SK-N-SH (cell line): ENCODE measurements at places on chromosomes 12 and 14. TPM values are rescaled to one million over a fixed set of nuclear protein-coding genes. Genes with fewer than 3 reads are reported as not detected.

GRIP1 gene
- 0.03 and 0.07 TPM in 2 replicates for polyA plus RNA-seq

- DNase-seq, result no peak
These were observed 55.1 kb downstream of the CMAS start for GRCh38 chr12:22100958-22101748.

- no peak for DNase-seq
These were observed 178.8 kb downstream of the SLC38A4 start for GRCh38 chr12:46647034-46647433.

PDE3A gene
- polyA plus RNA-seq, result 0.67 and 0.88 TPM in 2 replicates

- DNase-seq, result no peak
These were observed 544.1 kb downstream of the KCNH5 start for GRCh38 chr14:62501021-62501750.

- no peak for DNase-seq
These were observed 84.5 kb downstream of the GPR65 start for GRCh38 chr14:88089445-88089844.

- DNase-seq, result no peak
These were observed 452.6 kb downstream of the ZFP36L1 start for GRCh38 chr14:68340262-68340661.

GRCh38 chr12:120925740-120926563 lies 21.8 kb upstream of the SPPL3 start:
- no peak for DNase-seq

- DNase-seq, result no peak
These were observed 949 bp upstream of the KIF21A start for GRCh38 chr12:39443929-39444209.

DNA sequence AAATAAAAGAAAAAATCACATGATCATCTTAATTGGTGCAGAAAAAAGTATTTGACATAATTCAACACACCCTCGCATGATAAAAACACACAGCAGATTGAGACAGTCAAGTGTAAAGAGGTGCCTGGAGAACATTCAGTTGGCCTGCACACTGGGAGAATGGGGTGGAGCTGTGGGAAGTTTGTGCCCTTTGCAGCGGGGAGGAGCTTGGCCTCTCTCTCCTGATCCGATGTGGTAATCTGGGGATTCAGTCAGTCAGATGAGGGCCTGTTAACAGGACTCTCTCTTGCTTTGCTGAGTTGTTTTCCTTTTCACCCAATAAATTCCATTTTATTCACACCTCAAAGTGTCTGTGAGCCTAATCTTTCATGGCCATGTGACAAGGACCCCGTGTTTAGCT lies 5.9 kb downstream of the SERPINA6 start:
- no peak for DNase-seq

DNA sequence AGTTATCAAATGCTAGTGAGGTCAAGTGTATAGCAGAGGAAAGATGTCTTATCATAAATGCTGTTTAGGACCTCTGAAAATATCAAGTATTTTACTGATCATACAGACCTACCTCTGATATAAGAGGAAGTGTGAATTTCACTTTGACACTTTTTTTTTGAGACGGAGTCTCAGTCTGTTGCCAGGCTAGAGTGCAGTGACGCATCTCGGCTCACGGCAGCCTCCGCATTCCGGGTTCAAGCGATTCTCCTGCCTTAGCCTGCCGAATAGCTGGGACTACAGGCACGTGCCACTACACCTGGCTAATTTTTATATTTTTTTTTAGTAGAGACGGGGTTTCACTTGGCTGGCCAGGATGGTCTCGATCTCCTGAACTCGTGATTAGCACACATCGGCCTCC lies 55.1 kb upstream of the PIK3C2G start:
- no peak for DNase-seq

FOXG1 gene
- not detected in 2 replicates for polyA plus RNA-seq
